Muscle of leg (tissue), 16 donors: ENCODE measurements at places on chromosomes 4 and X. TPM values are rescaled to one million over a fixed set of nuclear protein-coding genes. Genes with fewer than 3 reads are reported as not detected.

DNA sequence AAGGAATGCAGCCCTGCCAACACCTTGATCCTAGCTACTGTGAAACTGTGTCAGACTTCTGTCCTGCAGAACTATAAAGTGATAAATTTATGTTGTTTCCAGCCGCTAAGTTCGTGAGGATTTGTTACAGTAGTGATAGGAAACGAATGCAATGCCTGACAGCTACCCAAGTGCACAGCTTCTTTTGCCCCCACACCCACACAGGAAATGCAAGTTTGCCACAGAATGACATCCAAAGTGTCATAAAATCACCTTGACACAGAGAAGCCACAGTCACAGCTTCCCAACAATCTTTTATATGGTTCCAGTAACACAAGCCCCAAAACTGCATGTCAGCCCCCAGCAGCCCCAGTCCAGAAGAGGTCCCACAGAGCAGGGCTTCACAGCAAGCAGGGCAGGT, 216.9 kb upstream of the S100G start:
- DNase-seq = no peak

- no peak for DNase-seq
Observed at GRCh38 chr4:28221536-28221935, 1360.9 kb downstream of the STIM2 start.

- no peak for DNase-seq
Observed at GRCh38 chr4:184395971-184396391, 78.4 kb downstream of the IRF2 start.

DNA sequence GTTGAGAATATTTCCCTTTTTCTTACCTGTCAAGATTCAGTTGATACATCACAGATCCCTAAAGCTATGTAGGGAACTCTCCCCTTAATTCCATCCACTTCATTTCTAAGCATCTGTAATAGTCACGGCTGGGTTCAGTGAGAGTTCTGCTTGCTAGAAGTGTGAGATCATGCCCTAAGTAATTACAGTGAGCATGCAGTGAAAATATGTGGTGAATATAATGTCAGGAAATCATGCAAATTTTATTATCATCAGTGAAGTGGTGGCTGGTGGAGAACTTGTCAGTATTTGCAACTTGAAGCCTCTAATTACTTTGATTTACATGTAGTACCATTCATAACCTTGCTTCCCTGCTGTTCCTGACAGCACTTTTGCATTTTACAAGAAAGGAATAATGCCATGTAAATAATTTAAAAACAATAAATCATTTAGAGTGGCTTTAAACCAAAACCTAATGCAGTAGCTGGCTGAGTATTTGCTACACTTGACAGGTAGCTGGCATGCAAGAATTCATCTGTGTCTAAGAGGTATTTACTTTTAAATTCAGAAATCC, 28.3 kb upstream of the CFAP299 start:
- no peak for DNase-seq

DNA sequence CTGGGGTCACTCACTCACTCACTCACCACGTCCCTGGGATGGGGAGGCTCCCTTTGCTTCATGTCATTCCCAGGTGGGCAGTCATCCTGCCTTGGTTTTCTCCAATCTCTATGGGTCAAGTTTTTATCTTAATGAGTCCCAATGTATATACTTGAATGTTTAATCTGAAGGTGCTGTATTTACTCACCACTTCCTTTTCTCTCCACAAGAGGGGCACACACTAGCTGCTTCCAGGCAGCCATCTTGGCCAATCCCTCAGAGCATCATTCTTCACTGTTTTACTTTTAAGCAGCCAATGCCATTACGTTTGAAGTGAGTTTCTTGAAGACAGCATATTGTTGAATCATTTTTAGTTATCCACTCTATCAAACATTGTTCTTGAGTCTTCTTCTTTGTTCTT, 153.4 kb upstream of the ARSJ start:
- DNase-seq = no peak

- DNase-seq = no peak
Observed at GRCh38 chr4:98976716-98977115, 18.8 kb upstream of the METAP1 start.

DNA sequence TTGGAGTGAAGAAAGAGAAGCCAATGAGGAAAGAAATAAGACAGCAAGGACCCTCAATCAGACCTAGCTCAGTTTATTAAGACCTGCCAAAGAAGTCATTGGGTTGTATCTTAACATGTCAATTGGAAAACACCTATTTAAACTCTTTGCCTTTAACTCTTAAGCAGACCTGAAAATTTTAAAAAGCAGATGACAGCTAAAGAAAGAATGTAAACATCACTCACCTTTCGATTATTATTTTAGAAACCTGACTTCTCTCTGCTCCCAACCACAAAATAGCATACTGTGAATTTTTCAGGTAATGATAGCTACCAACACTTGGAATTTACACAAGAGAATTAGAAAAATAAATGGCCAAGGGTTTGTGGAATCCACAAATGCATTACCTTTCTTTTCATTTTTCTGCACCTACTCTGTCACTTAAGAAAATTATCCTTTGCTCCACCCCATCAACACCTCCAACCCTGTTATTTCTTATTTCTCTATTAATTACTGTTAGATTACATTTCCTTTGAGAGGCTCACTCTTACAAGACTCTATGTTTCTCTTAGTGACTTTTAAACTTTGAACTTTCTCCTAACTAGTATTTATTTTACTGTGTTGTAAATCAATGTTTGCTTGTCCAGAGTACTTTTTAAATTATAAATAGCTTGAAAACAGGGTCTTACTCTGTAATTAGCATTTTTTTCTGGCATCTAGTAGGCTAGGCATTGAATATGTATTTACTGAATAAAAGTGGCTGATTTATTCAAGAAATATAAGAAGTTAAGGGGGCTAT, 765 bp upstream of the SULT1E1 start:
- no peak for DNase-seq

OTUD6A gene
- not detected for total RNA-seq

- DNase-seq = no peak
Observed at GRCh38 chr4:81905971-81906370, 434.3 kb upstream of the RASGEF1B start.

HSFX1 gene
- total RNA-seq = 1.2 TPM

PABPC1L2A gene
- total RNA-seq = not detected

DNA sequence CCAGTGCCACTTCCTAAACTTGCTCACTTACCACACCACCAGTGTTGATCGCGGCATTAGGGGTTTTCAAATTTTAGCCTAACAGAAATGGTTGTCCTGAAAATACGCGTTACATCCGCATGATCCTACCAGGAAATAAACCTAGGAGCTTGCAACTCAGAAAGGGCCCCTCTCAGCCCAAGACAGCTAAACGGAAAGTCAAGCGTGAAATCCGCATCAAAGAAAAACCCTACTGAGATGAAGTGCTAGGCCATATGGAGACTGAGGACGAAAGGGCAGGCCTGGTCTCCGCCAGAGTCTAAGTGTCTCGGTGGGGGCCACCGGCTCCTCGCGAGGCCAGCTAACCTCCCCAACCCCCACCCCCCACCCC, 626 bp downstream of the YTHDC1 start:
- peak; percentile 74 for DNase-seq

F8A2 gene
- not detected for total RNA-seq

FHL1 gene
- 1,131 TPM for total RNA-seq

DNA sequence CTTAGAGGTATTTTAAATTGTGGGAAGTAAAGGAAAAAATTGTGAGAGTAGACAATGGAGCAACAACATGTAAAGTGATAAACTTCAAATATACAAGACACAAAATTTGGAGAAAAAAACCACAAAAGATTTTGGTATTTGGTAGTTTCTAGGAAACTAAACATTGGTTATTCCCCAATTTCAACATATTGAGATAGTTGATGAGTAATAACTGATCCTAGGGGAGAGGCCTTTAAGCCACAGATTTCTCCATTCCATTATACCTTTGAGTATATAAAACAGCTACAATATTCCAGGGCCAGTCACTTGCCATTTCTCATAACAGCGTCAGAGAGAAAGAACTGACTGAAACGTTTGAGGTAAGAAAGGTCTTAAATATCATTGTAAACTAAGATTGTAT, at the start of gene FDCSP:
Gene FDCSP (plus strand): TSS at position 301 of the 400 bp plus-strand sequence. CDS start 5,071 bp downstream, outside the sequence.
- DNase-seq = peak; percentile 2

DNA sequence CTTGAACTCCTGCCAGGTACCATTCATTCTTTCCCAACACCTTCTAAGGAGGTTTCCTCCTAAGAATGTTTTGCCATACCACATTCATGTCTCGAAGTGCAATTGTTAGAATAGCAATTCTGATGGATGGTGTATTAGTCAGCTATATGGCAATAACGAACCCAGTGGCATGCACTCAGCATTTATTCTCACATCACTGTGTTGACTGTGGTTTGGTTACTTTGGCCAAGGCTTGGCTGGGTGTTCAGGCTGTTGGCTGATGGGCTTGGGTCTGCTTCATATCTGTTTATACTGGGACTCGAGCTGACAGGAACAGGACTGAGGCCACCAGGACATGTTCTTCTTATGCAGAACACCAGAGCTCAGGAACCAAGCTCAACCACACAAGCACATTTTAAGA, 31.7 kb downstream of the PSAPL1 start:
- no peak for DNase-seq

DNA sequence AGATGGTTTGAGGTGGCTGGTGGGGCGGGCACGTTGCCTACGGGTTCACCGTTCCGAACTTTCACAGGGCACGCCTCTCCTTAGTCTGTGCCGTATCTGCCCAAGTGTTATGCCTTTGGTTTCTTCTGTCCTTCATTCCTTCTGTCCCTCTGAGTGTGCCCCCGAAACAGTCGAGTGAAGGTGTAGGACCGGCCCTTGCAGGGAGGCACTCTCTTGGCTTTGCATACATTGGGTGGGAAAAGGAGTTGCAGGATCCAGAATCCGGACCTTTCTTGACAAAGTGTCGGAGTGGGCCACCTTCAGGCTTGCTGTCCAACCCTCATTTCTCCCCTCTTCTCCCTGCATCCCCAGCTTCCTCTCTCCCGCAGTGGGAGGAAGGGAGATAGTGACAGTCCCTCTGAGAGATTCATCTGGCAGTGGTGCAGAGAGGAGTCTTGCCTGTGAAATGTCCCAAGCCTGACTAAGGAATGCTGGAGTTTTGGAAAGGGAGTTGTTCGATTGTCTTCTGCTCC, 569 bp downstream of the ARFIP1 start:
- peak; percentile 65 for DNase-seq

DNA sequence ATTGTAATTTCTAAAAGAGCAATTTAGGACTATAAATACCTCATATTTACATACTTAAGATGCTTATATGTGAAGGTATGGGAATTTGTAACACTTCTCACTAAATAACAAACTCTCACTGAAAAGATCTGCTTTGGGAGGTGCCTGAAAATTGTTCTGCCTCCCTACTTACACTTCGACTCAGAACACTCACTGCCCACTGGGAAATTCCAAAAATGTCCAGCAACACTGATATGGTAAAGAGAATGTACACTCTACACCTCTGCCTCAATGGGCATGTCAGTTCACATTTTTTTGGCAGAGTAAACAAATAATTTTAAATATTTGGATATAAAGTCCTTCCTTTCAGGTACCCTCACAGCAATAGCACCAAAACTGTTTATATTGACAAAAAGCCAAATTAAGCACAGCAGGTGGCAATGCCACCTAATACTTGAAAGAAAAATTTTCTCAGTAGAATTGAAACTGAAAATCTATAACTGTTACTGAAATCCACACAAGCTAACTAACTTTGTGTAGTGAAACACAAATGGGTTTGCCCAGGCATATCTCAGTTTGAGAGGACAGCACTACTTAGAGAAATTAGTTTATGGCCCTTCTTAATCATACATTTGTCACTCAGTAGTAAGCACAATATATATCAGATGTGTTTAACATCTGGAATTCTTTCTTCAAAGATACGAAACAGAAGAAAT, 67.1 kb downstream of the PRDM5 start:
- DNase-seq = no peak

CLIC2 gene
- total RNA-seq = 3.8 TPM

DMD gene
- total RNA-seq = 106 TPM

LDB2 gene
- total RNA-seq = 48.3 TPM

GRCh38 chrX:12403474-12404082, 265.3 kb downstream of the FRMPD4 start:
- DNase-seq = no peak

DNA sequence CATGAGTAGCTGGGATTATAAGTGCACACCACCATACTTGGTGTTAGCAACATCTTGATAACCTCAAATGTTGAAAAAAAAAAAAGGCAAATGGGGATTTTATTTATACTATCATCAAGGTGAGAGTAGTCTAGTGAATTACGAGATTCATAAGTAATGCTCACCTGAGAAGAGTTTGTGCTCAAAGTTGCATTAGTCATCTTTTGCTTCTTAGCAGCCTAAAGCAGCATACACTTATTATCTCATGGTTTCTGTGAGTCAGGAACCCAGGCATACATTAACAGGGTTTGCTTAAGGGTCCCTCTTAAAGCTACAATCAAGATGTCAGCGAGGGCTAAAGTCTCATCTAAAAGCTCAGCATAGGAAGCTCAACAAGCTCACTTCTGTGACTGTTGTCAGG, 8.2 kb upstream of the EXOSC9 start:
- no peak for DNase-seq

RCHY1 gene
- 19.2 TPM for total RNA-seq

DNA sequence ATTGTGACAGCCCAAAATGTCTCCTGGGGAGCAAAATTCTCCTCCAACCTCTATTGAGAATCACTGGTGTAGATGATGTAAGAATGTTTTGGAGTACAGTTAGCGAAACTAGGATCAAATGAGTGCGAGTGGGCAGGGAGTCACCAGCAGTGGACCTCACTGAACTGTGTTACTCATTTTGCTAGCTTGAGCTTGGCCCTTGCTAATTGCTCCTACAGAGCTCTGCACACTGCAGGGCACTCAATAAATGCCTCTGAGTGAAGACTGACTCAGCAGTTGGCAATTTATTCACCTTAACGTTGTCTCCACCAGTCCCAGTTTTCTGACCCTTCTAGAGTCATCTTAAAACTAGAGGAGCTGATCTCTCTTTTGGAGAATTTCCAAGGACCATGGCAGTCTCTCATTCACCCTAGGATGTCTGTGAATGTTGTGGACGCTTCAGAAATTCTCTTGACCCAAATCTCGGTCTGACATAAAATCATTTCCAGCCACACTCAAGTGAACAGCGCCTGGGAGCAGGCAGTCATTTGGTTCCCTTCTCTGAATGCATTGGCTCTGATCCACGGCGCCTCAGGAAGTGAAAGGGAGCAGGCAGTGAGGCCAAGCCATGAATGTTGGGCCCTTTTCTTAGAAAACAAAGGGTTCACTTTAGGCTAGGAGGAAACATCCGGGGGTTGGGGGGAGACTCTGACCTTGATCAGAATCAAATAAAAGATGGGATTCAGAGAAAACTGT, 148.1 kb downstream of the NWD2 start:
- DNase-seq = peak; percentile 72

DNA sequence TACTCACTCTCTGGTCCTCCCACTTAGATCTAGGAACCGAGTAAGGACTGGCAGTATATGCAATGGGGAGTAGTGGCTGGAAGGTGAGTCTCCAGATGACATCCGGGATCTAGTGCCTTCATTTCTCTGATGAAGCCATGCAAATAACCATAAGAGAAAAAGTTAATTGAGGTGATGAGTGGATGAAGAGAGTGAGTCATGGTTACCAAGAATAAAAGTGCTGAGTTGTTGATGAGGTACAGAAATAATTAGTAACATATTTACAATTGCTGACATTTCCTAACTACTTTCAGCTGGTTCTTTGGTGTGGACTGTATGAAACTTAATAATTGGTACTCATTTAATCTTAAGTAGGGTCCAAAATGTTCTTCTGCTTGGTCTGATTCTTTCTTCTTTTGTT, 146.7 kb upstream of the PITX2 start:
- DNase-seq = no peak

RAB40AL gene
- total RNA-seq = 0.31 TPM

- peak; percentile 53 for DNase-seq
Observed at GRCh38 chr4:7261087-7261486, 68.7 kb downstream of the SORCS2 start.
